H9 (cell line): ENCODE measurements at places on chromosomes 16 and 17. TPM values are rescaled to one million over a fixed set of nuclear protein-coding genes. Genes with fewer than 3 reads are reported as not detected.

KIF19 gene
- total RNA-seq, result 0.13 and 0.18 TPM in 2 replicates

DNA sequence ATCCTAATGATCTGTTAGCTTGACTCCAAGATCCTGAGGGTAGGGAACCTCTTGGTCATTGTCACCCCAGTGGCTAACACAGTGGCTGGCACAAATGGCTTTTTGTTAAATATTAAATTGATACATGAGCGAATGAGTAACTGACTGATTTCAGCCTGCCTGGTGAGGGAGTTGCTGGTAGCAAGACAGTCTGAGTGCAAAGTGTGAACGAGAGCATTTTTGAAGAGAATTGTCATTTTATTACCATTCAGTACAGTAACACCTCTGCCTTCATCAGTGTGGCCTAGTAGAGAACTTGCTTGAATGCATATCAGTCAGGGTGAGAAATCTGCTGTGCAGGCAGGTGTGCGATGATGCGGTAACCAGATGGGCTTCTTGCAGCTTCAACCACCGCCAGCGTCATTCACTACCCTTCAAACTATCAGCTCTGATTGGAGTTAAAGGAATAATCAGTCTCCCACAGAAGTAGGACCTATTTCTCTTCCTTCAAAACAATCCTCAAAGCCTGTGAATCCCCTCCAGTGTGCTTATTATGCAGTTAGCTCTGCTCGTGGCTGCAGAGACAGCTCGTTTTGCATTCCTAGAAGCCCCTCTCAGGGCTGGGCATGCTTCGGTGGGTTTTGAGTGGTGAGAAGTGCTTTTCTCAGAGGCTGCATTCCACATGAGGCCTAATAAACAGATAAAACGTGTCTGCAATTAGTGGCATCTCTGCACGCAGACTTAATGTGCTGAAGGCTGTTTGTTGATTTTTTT lies 29.0 kb downstream of the HEXIM2 start:
- DNase-seq, result no peak
- H3K4me1 ChIP-seq, result no peaks in the 10 kb centered on the region
- H3K27ac ChIP-seq, result no peak overlapping the region
- H3K4me3 ChIP-seq, result no peak overlapping the region

KRT31 gene
- total RNA-seq, result not detected in 2 replicates

DNA sequence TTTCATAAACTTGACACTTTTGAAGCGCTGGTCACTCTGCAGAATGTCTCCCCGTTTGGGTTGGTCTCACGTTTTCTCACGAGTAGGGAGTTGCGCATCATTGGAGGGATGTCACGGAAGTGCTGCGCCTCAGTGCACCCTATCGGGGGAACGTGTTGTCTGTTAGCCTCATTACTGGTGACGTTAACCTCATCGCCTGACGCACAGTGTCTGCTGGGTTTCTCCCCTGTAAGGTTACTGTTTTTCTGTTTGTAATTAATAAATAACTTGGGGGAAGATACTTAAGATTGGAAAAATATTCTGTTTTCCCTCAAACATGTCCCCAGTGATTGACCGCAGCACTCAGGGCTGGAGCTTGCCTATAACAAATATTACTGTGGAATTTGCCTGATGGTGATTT lies 26.7 kb downstream of the VAC14 start:
- DNase-seq, result no peak
- H3K36me3 ChIP-seq, result peaks cover 15% of the 10 kb centered on the region
- H3K27ac ChIP-seq, result no peak overlapping the region
- no peaks in the 10 kb centered on the region for H3K4me1 ChIP-seq
- no peaks in the 10 kb centered on the region for H3K27me3 ChIP-seq
